CD4-positive, alpha-beta memory T cell (primary cell): ENCODE measurements at places on chromosomes 7 and 10. TPM values are rescaled to one million over a fixed set of nuclear protein-coding genes. Genes with fewer than 3 reads are reported as not detected.

Gene NPY4R2
- not detected for polyA plus RNA-seq

Gene FKBP6
- not detected for polyA plus RNA-seq

Gene MCM10
- polyA plus RNA-seq = not detected

Gene FZD8
- not detected for polyA plus RNA-seq

Gene OR13A1
- polyA plus RNA-seq = 0.55 TPM

Gene SNX10
- 26.4 TPM for polyA plus RNA-seq

Gene FLNC
- not detected for polyA plus RNA-seq

Gene SHH
- not detected for polyA plus RNA-seq

Gene CDHR1
- not detected for polyA plus RNA-seq

Gene MET
- polyA plus RNA-seq = not detected

Gene MRLN
- polyA plus RNA-seq = not detected

Gene SLC18A2
- 0.91 TPM for polyA plus RNA-seq

Gene SH2D4B
- polyA plus RNA-seq = not detected

Gene FKBP14
- polyA plus RNA-seq = 1.6 TPM

Gene LIPK
- polyA plus RNA-seq = not detected

Gene WDR86
- polyA plus RNA-seq = 10.0 TPM

Gene SYT15B
- not detected for polyA plus RNA-seq

Gene WDR37
- polyA plus RNA-seq = 18.0 TPM

Gene CYP2E1
- polyA plus RNA-seq = 0.94 TPM

Gene SYNPO2L
- not detected for polyA plus RNA-seq

Gene GDF10
- 0.75 TPM for polyA plus RNA-seq
